ENCODE measurements at places on chromosomes 5 and 9. TPM values are rescaled to one million over a fixed set of nuclear protein-coding genes. Genes with fewer than 3 reads are reported as not detected.

DNA sequence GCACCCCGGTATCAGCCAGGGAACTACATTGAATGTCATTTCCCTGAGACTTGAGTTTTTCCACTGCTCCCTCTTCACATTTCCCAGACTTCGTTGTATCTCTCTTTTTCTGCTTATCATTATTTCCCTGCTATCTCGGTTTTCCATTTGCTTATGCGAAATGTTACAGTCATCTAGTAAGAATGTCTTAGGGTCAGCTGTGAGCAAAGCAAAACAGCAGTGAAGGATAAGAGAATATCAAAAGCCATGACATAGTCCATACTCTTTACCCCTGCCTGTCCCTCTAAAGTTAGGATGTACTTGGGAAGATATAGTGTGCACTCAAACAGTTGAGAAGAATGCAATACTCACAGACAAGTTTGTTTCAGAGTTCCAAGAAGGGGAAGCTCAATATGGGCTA lies 88.7 kb downstream of the ITGA1 start:
- no peak for DNase-seq

GRCh38 chr5:147688656-147689356 lies 93.7 kb downstream of the JAKMIP2 start:
- no peak for DNase-seq

GRCh38 chr5:16884595-16884994 lies 51.5 kb downstream of the MYO10 start:
- no peak for DNase-seq

Gene LCN15
- 0.07 TPM for polyA plus RNA-seq

Gene SPATA9
- not detected for polyA plus RNA-seq

Gene ECPAS
- polyA plus RNA-seq = 39.0 TPM

DNA sequence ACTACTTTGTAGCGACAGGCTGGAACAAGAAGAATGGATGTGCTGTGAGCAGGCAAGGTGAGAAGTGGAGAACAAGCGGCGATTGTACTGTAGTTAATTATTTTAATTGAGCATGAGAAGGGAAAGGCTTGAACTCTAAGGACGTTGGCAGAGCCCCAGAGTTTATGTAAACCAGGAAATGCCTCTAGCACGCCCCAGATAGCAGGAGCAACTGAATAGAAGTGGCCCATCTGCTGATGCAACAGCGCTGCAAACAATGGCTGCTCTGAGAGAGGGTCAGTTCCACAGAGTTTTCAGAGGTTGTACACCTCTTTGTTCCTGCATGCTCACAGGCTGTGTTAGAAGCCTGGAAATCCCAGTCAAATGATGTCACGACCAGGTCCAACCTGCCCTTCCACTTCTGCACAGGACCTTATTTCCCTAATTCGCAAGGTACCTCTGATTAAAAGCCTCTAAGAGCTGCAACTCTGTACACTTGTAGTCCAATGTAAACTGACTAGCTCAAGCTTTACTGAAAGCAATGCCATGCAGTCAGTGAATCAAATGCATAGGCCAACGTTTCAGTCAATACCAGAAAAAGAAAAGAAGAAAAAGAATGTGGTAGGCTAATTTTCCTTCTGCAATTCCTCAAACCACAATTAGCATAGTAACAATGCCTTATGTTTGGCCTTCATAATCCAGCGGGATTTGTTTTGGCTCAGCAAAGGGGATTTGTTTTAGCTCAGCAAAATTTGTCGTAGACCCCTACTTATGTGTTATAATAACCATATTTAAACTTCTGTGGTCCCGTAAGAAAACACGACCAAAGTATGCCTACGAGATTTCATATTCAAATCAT lies 119.6 kb upstream of the RETREG1 start:
- DNase-seq = no peak

GRCh38 chr9:134852906-134853654 lies 27.5 kb upstream of the FCN2 start:
- no peak for DNase-seq

Gene MCCC2
- 52.7 TPM for polyA plus RNA-seq

Gene KCNV2
- polyA plus RNA-seq = not detected

Gene PKN3
- polyA plus RNA-seq = 16.7 TPM

DNA sequence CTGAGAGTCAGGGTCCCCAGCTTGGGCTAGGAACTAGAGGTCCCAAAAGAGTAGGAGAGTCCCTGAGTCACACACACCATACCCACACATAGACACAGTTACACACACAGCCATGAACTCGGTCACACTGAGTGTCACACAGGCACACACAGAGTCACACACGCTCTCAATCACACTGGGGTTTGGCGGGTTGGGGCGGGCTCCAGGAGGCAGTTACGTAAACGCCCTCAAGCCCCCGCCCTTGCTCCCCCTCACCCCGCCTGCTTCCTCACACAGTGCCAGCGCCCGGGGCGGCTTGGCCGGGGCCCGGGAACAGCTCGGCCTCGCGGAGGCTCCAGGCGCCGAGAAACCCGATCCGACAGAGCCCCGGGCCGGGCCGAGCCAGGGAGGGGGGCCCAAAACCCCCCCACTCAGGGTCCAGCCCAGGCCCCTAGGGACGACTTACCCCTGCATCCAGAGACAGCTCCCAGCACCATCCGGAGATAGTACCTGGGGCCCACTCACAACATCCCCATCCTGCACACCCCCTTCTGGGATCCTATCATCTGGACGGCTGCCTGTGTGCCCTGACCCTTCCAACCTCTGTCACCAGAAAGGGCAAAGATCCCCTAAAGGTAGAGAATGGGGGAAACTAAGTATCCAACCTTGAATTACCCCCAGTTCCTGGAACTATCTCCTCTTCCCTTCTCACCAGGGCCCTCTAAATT lies 3.5 kb upstream of the CNTFR start:
- no peak for DNase-seq

Gene FNBP1
- 11.4 TPM for polyA plus RNA-seq

Gene GNA14
- polyA plus RNA-seq = 0.04 TPM
